ENCODE measurements at places on chromosomes 3 and 15.

DNA sequence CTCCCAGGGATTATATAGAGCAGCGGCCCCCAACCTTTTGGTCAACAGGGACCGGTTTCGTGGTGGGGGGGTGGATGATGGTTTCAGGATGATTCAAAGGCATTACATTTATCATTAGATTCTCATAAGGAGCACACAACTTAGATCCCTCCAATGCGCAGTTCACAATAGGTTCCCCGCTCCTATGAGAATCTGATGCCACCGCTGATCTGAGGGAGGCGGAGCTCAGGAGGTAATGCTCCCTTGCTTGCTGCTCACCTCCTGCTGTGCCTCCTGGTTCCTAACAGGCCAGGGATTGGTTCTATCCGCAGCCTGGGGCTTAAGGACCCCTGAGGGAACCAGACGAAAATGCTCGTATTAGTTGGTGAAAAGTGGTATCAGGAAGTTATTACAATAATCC is 1.3 kb upstream of the HACD2 start:
- DNase-seq, result peak; percentile 43

DNA sequence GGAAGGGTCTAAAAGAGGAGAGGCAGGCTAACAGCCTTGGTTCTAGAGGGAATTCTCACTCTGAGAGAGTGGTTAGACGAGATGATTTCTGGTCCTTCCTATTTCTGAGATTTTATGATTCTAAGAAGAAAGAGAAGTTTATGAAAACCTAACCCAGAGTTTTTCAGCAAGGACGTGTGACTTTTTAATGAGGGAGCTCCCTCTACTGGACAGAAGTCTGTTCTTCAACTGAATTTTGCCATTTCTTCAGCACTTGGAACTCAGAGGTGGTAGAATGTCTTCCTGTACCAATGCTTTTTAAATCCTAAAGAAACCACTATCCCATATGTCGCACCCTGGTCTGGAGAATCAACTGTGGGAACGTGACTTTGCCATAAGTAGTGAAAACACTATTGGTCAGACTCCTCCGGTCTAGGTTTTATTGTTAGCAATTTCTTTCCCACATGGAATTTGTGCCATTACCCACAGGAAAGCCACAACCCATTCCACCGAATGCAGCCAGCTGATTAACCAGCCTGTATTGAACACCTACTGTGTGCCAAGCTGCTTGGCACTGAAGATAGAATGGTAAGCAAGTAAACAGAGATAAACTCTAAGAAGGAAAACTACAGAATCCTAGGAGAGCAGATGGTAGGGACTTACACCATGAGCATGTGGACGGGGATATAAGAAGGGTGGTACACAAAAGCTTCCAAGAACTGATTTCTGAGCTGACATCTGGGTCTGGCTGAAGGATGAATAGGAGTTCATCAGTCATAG is 199.5 kb upstream of the LMCD1 start:
- no peak for DNase-seq

GRCh38 chr3:155007729-155008128 is 72.4 kb upstream of the MME start:
- DNase-seq, result no peak

- no peak for DNase-seq
Observed at GRCh38 chr3:135383301-135383700, 582.2 kb upstream of the PPP2R3A start.

GRCh38 chr3:42700366-42701288 is 2.0 kb downstream of the HHATL start:
- DNase-seq, result no peak

Data from activated naive CD4-positive, alpha-beta T cell treated with Interleukin-2 at 50 U/mL for 16 hours (primary cell).